ENCODE measurements at places on chromosomes 6 and 20. TPM values are rescaled to one million over a fixed set of nuclear protein-coding genes. Genes with fewer than 3 reads are reported as not detected.

Gene DEFB132
- not detected for total RNA-seq

Gene MCCD1
- total RNA-seq, result not detected

Gene MYLK2
- total RNA-seq, result not detected

Gene PPP1R14C
- total RNA-seq, result not detected

Gene C6orf15
- total RNA-seq, result not detected

Gene TCP11
- total RNA-seq, result not detected

Gene TFAP2C
- not detected for total RNA-seq

Gene SLC24A3
- total RNA-seq, result 1.5 TPM

Gene IMPG1
- not detected for total RNA-seq

Gene PAK5
- total RNA-seq, result not detected

Gene SLC22A2
- total RNA-seq, result not detected

Gene COL21A1
- 151 TPM for total RNA-seq

Gene PTGIS
- 58.2 TPM for total RNA-seq

Gene SIM1
- total RNA-seq, result under 0.01 TPM

Gene TAF11
- total RNA-seq, result 16.7 TPM

Gene FLRT3
- 13.3 TPM for total RNA-seq

Gene CST7
- total RNA-seq, result not detected
